ENCODE measurements at places on chromosomes 11 and 22. TPM values are rescaled to one million over a fixed set of nuclear protein-coding genes. Genes with fewer than 3 reads are reported as not detected.

The ALDH3B1 gene
- 0.82 TPM for total RNA-seq

The TMPRSS5 gene
- total RNA-seq = 0.54 TPM

The OR9Q1 gene
- total RNA-seq = not detected

The SERPIND1 gene
- 3.2 TPM for total RNA-seq

The RAG1 gene
- 0.36 TPM for total RNA-seq

The EIF3M gene
- total RNA-seq = 91.5 TPM

The AIFM3 gene
- total RNA-seq = 6.4 TPM

The MS4A4A gene
- 3.5 TPM for total RNA-seq

The MMP1 gene
- total RNA-seq = not detected

The HTATIP2 gene
- total RNA-seq = 0.91 TPM

The ACR gene
- not detected for total RNA-seq

The SCGB1A1 gene
- not detected for total RNA-seq

The NRIP3 gene
- total RNA-seq = 16.7 TPM

The HBG2 gene
- total RNA-seq = 1,342 TPM

The CYP2D6 gene
- 2.5 TPM for total RNA-seq

The RASSF10 gene
- 7.2 TPM for total RNA-seq

The LMNTD2 gene
- not detected for total RNA-seq

The RFPL3 gene
- total RNA-seq = not detected

The KDM4D gene
- 1.8 TPM for total RNA-seq

The OR10A2 gene
- total RNA-seq = not detected

The CTTN gene
- 119 TPM for total RNA-seq

The OR51B4 gene
- 0.36 TPM for total RNA-seq

The PITPNM1 gene
- total RNA-seq = 29.2 TPM

The DKK3 gene
- total RNA-seq = 140 TPM

The TCF20 gene
- total RNA-seq = 33.2 TPM

The PRG3 gene
- total RNA-seq = not detected

The TNNI2 gene
- not detected for total RNA-seq

The RIC3 gene
- 68.1 TPM for total RNA-seq

The ALG9 gene
- total RNA-seq = 80.4 TPM

The NUP50 gene
- 48.5 TPM for total RNA-seq

The MMP8 gene
- total RNA-seq = 0.09 TPM

The CFAP300 gene
- 5.2 TPM for total RNA-seq

The DCHS1 gene
- 62.2 TPM for total RNA-seq

The SYT7 gene
- 25.7 TPM for total RNA-seq

The OR8G1 gene
- not detected for total RNA-seq

The SYCE3 gene
- not detected for total RNA-seq

The TESMIN gene
- 3.4 TPM for total RNA-seq

The NRGN gene
- 1.00 TPM for total RNA-seq

The MEI1 gene
- total RNA-seq = 0.73 TPM

The CLCF1 gene
- total RNA-seq = 0.27 TPM

The FDXACB1 gene
- total RNA-seq = 5.2 TPM

The CNTF gene
- 3.7 TPM for total RNA-seq

The UBQLN3 gene
- total RNA-seq = 0.45 TPM

The MCHR1 gene
- 5.7 TPM for total RNA-seq

The NPAS4 gene
- 0.18 TPM for total RNA-seq

The GGTLC3 gene
- not detected for total RNA-seq

The BTG4 gene
- not detected for total RNA-seq

The CCDC88B gene
- 1.5 TPM for total RNA-seq

Measured in cerebellum (tissue), 4 donors.